HT1080 (cell line): ENCODE measurements at places on chromosomes 3 and 15.

DNA sequence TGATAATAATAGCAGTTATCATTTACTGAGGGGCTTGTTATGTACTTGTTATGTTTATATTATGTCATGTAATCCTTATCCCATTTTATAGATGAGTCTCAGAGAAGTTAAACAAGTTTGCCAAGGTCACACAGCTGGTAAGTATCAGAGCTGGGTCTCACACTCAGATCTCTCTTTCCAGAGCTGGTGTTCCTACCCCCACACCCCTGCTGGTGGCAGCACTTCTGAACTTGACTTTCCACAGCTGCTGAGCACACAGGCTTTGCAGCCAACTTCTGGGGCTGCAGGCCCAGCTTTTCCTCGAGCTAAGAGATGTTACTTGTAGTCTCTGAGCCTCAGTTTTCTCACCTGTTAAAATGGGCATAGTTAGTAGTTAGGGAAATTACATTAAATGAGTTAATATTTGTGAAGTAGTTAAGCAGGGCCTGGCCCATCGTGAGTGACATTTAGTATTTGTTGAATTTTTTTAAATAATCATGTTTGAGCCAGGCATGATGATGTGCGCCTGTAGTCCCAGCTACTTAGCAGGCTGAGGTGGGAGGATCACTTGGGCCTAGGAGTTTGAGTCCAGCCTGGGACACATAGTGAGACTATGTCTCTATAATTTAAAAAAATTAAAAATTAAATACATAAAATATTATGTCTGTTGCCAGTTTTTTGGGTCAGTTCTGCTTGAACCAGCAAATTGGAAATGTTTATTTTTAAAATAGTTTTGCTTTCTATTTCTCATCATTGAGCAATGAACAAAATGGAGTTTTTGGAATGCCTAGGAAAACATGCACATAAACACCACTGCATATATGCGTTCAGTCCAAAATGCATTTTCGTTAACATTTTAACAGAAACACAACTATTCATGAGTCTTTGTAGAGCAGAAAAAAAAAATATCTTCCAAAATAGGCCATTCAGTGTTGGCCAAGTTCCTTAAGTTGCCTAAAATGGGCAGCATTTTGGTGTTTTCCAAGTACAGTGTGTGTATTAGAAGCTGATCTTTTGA, 87.3 kb downstream of the SMAD6 start:
- DNase-seq = peak; percentile 42

- no peak for DNase-seq
These were observed 27.0 kb downstream of the ALS2CL start for GRCh38 chr3:46666453-46666845.

- DNase-seq = no peak
These were observed 49.4 kb downstream of the CHCHD6 start for GRCh38 chr3:126753191-126754160.

- no peak for DNase-seq
These were observed at the start of gene GPR156 for GRCh38 chr3:120284747-120285507. Gene GPR156, minus strand, starts transcription at chr3:120285222. Its CDS starts 41,124 bp downstream, at chr3:120244098.

DNA sequence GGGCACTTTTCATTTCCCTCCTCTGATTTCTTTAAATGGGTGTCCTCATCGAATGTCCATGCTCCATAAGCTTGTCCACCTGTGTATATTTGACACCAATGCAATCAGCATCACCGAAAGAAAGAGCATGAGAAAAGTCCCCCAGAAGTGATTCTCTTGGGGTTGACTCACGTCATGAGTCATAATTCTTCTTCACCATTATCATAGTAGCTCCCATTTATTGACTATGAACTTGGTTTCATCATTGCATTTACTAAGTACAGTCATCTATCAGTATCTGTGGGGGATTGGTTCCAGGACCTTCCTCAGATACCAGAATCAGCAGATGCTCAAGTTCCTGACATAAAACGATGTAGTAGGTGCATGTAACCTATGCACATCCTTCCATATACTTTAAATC, 372.5 kb upstream of the CFAP20DC start:
- DNase-seq = peak; percentile 83

- DNase-seq = peak; percentile 85
These were observed 6.3 kb upstream of the UBE2Q2 start for GRCh38 chr15:75836959-75837334.

- no peak for DNase-seq
These were observed 186.8 kb upstream of the CGNL1 start for GRCh38 chr15:57189466-57189865.

- no peak for DNase-seq
These were observed 829 bp downstream of the DCP1A start for GRCh38 chr3:53346514-53346913.

- peak; percentile 81 for DNase-seq
These were observed 24.4 kb downstream of the SLC2A2 start for GRCh38 chr3:171001957-171002694.

GRCh38 chr3:133932009-133932408, 36.3 kb upstream of the RAB6B start:
- DNase-seq = no peak

DNA sequence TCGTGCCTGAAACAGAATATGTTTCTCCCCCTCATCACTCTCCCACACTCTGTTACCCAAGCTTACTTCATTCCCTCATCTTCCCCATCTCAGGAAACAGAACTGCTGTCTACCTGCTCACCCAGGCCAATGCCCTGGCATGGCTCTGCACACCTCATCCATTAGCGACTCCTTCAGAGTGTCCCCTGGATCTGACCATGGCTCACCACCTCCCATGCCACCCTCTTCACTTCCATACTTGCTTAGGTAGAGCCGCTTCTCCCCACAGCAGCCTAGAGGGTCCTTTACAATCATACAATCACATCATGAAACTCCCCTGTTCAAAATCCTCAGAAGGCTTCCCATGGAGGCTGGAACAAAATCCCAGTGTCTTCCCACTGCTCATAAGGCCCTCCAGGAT, 33.9 kb upstream of the RAD18 start:
- no peak for DNase-seq

- DNase-seq = no peak
These were observed 139.4 kb downstream of the FHIT start for GRCh38 chr3:61111825-61112224.

DNA sequence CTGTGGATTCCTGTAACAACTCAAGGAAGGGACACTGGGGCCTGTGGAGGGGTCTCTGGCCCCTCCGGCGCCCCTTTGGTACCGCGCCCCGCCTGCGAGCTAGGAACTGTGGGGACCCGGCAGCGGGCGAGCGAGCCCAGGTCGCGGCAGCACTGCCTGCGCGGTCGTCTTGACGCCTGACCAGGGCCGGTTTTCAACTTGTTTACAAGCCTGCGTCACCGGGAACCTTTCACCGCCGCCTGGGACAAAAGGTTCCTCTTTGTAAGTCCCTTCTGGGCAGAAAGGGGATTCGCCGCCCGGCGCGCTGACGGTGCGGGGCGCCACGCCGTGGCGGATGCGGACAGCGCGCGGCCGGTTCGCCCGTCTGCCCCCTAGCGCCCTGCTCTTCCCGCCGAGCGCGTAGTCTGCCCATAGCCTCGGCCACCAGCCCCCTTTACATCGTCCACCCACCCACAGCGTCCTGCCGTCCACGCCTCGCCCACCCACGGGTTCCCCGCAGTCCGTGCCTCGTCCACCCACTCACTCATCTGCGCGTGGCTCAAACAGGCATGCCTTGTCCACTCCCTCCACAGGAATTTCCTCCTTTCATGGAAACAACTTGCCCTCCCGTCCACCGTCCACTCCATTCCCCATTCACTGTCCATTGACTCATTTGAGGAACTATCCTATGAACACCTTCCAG, 5.5 kb upstream of the CFAP100 start:
- DNase-seq = no peak

- no peak for DNase-seq
These were observed 106.5 kb upstream of the SATB1 start for GRCh38 chr3:18531662-18532061.

GRCh38 chr3:19105826-19106225, 42.5 kb upstream of the KCNH8 start:
- DNase-seq = no peak

GRCh38 chr15:76164602-76165001, 104.8 kb downstream of the TMEM266 start:
- no peak for DNase-seq

- DNase-seq = no peak
These were observed 93.3 kb upstream of the RAD18 start for GRCh38 chr3:9056581-9056980.

GRCh38 chr3:100465892-100466777, 26.3 kb upstream of the TMEM45A start:
- no peak for DNase-seq

GRCh38 chr3:141413391-141413790, 45.1 kb downstream of the ZBTB38 start:
- DNase-seq = no peak

DNA sequence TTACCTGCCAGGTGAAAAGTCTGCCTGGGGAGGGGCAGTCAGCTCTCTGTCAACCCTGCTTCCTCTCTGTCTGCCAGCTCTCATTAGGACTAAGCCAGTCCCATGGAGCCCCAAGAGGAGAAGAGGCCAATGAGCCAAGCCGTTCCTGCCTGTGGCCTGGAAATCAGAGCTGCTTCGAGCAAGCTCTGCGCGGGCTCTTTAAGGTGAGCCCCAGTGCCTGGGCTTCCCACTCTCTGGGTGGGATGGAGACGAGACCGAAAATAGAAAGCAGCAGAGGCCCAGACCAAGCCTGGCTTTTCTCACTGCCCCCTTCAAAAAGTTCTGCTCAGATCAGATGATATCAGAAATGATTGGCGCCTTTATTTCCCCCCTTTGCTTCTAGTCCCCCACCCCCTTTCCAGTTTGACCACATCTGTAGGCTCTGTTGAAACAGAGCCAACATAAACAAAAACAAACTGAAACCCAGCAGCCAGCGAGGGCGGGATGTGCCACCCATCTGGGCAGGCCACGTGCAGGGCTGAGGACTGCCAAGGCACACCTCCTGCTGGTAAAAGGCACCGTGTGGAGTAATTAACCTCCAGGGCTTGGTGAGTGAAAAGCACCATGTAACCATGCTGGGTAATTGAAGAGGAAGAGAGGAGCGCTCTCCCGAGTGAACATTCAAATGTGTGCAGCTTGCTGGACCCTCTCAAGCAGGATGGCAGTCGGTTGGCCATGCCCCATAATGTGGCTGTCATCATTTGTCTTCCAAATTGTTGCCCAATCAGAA, 471.0 kb upstream of the PROK2 start:
- peak; percentile 8 for DNase-seq

- no peak for DNase-seq
These were observed 528.2 kb downstream of the GABRG3 start for GRCh38 chr15:27499191-27499590.

DNA sequence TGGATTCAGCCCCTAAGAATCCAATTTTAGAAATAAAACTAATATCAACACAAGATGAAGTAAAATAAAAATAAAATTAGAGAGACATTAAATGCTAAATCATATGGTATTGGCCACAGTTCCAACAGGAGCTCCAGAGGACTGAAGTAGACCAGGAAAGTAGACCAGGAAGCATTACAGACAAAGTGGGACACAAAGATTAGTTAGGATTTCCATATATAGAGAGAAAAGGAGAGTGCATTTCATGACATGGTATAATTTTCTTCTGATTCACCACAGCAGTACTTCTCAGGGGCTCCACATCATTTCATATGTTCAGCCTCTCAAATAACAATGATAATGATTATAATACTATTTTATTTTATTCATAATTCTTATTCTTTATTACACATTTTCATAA, 18.3 kb downstream of the FGF7 start:
- DNase-seq = no peak

GRCh38 chr3:123679712-123680386, 95.0 kb upstream of the HACD2 start:
- DNase-seq = no peak

GRCh38 chr15:66609876-66610275, 44.1 kb upstream of the LCTL start:
- no peak for DNase-seq

GRCh38 chr3:113948015-113948917, 453 bp downstream of the ZDHHC23 start:
- peak; percentile 10 for DNase-seq

DNA sequence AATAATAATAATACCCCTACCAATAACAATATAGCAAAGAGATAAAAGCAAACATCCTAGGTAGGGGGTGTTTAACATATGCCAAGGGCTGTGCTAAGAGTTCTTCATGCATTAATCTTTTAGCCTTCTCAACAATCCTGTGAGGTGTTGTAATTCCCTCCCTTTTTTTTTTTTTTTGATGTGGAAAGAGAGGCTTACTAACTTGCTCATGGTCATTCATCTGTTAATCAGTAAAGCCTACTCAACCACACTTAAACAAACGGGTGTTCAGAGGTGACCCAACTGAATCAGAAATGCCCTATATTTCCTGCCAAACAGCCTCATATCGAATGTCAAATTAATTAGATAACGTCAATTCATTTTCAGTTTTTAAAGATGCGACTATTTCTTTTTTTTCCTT, 232.1 kb downstream of the CTNNB1 start:
- peak; percentile 1 for DNase-seq

DNA sequence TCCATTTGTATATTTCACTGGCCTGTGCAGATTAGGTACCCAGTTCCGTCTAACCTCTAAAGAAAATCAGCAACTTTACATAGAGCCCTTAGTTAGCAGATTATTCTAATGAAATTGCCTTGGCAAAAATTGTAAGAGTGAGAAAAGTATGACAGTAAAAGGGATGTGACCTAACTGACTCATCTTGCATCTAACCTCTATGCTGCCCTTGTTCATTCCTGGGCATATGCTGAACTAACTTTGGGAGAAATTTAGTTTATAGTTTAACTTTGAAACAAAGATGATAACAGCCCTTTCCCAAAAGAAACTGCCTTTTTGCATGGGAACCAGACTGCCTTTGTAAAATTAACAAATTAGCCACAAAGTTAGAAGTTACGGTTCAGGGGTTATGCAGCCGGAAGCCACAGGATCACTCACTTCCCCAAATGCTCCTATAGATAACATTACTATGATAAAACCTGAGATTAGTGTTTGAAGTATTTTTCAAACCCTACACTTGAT, 839.8 kb upstream of the ALCAM start:
- no peak for DNase-seq

- DNase-seq = peak; percentile 48
These were observed 165.8 kb downstream of the MECOM start for GRCh38 chr3:169497567-169498257.

- DNase-seq = peak; percentile 90
These were observed 1024.4 kb upstream of the CADM2 start for GRCh38 chr3:83934192-83935021.

- DNase-seq = no peak
These were observed 546.3 kb downstream of the ROBO2 start for GRCh38 chr3:77586216-77586615.

GRCh38 chr15:55916666-55917409, 76.6 kb downstream of the NEDD4 start:
- peak; percentile 70 for DNase-seq
